ENCODE measurements at places on chromosomes 12 and 14.

DNA sequence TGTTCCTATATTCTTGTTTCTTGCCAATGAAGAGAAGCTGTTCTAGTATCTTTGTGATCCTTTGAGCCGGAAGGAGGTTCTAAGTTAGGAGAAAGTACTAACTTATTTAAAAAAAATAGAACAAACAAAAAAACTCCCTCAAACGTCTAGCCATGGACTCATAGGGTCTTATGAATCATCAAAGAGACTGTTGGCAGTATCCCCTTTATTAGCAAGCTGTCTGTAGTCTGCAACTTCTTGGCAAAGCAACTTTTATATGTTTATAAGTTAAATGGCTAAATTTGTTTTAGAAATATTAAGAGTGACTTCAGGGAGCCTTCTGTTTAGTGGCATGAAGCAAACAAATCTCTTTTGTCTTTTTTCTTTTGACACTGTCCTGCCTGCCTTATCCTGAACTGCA is 291.9 kb downstream of the FUT8 start:
- no peak for DNase-seq

GRCh38 chr12:58154359-58154758 is 213.0 kb downstream of the ATP23 start:
- no peak for DNase-seq

DNA sequence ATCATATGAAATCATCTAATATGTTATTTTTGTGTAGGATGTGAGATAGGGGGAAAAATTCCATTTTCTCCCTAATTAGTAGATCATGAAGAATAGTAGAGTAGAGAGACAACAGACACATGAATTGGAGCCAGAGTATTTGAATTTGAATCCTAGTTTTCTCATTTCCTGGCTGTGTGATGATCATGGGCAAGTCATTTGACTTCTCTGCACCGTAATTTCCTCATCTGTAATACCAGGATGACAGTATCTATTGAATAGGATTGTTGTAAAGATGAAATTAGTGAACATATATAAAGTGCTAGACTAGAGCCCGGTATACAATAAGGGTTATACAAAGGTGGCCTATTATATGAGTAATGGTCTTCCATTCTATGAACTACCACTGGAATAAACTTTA is 32.2 kb upstream of the PLXNC1 start:
- no peak for DNase-seq

DNA sequence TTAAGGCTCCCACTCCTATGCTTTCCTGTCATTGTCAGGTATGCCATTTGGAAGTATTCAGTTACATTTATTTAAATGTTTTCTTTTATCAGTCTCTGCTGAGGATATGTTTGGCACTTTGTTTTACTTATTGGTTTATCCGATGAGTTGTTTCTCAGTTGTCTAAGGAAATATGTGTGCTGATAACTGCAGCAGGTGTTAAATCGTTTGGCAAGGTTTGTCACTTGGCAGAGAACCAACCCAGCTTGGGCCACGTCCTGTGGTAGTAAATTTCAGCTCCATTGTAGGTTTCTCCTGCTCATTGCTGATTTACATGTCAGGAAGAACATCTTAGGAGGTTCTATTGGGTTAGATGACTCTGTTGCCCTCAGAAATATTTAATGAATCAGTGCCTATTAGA is 22.0 kb upstream of the MGST1 start:
- no peak for DNase-seq

DNA sequence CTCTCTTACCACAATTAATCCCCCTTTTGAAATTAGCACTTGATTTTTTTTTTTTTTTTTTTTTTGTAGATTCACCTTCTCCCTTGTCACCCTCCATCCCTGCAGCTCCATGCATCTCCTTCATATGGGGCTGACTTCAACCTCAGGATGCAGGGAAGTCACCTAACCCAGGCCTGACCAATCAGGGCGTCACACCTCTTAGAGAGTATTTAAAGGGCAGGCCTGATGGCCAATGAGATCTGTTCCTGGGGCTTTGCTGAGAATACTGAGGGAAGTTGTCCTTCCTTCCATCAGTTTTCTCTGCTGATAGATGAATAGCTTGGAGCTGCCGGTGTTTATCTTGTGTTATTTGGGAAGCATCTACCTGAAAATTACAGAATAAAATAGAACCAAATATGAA is 1104.7 kb upstream of the TMEM132C start:
- DNase-seq, result no peak

DNA sequence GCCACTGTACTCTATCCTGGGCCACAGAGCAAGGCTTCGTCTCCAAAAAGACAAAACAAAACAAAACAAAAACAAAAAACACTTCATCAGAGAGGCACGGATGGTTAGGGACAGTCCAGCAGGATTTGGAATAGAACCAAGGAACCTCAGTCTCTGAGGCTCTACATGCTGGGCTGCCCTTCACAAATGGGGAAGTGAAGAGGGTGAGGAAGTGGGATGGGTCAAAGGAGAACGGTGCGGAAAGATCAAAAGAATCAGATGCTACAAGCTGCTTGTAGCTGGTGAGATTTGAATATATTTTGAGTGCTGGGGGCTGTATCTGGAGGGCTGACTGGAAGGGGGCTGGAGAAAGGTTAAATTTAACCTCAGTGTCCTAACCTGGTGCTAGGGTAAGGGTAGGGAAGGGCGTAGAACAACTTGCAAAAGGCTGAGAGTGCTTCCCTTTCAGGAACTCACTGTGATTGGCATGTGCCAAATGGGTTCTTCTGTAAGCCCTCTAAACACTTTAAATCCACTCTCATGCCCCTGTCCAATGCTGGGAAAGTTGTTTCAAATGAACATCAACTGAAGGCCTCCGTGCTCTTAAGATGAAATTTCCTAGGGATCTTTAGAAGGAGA is 4.6 kb downstream of the FOXJ2 start:
- DNase-seq, result no peak

DNA sequence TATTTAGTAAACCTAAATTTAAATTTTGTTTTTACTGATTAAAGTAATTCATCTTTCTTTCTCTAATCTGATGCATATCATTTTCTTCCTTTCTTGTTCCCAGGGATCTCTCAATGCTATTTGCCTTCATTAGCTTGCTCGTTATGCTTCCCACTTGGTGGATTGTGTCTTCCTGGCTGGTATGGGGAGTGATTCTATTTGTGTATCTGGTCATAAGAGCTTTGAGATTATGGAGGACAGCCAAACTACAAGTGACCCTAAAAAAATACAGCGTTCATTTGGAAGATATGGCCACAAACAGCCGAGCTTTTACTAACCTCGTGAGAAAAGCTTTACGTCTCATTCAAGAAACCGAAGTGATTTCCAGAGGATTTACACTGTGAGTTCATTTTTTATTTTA is 48.6 kb downstream of the VEZT start:
- no peak for DNase-seq

DNA sequence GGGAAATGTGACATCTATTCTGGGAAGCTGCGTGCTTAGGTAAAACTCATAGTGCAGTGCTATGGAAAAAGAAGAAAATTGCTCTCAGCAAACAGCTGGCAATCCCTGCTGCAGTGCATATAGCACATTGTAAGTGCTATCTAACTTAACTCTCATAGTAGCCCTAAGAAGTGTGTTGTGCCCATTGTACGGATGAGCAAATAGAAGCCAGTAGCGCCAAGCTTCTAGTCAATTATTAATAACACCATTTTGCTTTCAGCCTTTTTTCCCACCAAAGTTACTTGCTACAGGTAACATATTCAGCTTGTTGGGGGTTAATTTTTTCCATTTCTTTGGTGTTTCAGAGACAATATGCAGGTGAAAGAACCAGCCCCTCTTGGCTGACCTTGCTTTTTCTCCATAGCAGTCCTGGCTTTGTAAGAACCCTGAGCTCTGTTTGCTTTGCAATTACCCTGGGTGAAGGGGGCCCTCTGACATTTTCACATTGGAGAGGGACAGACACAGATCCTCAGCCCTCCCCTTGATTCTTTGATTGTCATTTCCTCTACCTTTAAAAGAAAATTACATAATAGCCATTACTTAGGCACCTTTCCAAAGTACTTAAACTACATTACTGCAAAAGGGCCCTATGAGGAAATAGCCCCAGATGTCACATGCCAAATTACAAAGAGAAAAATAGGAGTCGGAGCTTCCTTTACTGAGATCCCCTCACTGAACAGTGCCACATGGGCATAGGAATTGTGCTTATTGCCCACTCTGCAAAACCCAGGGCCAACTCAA is 576.2 kb upstream of the TBX3 start:
- no peak for DNase-seq

DNA sequence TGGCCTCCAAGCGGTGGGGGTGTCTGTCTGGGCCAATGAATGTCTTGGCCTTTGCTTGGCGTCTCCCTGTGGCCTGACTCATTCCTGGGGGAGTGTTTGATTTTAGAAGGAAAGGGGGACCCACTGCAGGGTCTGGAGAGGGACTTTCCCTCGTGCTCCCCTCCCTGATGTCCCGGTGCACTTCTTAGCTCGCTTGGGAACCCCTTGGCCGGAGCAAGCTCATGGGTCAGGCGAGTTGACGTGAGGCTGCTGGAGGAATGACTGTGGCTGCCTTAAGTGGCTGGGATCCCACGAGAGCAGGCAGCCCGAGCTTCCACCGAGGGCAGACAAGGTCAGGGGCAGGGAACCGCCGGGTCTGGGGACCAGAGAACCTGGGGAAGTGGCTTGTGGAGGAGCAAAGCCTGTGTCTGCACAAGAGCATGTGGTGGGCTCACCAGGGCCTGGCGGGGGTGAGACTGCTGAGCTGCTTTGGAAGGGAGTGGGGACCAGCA is 218.4 kb upstream of the C14orf180 start:
- DNase-seq, result no peak

Data from cerebellar nuclear complex (tissue), 1 donor.